ENCODE measurements at places on chromosomes 2 and 18.

GRCh38 chr2:235803028-235803427 is 309.2 kb downstream of the AGAP1 start:
- DNase-seq, result no peak

- DNase-seq, result no peak
Observed at GRCh38 chr2:230266638-230267037, 41.1 kb downstream of the SP140 start.

GRCh38 chr2:177051278-177051677 is 161.3 kb upstream of the HNRNPA3 start:
- no peak for DNase-seq

GRCh38 chr2:59706729-59707128 is 846.7 kb downstream of the BCL11A start:
- DNase-seq, result no peak

DNA sequence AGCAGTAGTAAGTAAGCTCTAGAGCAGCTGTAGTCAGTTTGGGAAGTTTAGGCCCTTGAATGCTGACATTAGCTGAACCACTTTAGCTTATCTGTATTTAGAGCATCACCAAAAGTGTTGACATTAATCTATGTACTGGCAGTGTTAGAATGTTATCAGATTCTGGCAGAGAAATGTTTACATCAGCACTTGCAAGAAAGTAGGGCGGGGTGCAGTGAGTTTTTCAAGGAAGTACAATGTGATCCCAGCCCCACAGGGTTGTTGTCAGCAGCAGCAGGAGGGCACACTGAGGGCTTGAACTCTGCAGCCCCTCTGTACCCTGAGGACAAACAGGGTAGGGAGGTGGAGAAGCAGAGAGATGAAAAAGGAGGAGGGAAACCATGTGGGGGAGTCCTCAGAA is 35.5 kb upstream of the RMP24 start:
- no peak for DNase-seq

- no peak for DNase-seq
Observed at GRCh38 chr2:177636672-177637071, 244.1 kb downstream of the AGPS start.

- DNase-seq, result no peak
Observed at GRCh38 chr2:8729939-8730338, 48.1 kb downstream of the ID2 start.

- DNase-seq, result no peak
Observed at GRCh38 chr2:210528716-210529115, 27.7 kb upstream of the CPS1 start.

GRCh38 chr2:190266314-190266713 is 53.3 kb downstream of the HIBCH start:
- DNase-seq, result no peak

DNA sequence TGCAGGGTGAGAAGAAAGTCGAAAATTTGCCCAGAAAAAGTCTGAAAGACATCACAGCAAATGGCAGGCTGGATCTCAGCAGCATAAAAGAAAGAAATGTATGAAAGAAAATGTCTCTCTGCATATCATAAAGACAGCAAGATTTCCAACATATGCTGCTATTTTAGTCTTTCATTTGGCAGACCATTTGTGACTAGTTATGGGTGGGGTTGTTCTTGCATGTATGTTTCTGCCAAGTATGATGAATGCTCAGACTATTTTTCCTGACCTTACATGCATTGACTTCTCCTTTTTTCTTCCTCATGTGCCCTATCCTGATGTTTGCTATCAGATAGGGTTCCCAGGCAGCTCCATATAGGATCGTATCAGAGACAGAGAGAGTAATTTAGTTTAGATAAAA is 58.5 kb upstream of the PARD3B start:
- no peak for DNase-seq

DNA sequence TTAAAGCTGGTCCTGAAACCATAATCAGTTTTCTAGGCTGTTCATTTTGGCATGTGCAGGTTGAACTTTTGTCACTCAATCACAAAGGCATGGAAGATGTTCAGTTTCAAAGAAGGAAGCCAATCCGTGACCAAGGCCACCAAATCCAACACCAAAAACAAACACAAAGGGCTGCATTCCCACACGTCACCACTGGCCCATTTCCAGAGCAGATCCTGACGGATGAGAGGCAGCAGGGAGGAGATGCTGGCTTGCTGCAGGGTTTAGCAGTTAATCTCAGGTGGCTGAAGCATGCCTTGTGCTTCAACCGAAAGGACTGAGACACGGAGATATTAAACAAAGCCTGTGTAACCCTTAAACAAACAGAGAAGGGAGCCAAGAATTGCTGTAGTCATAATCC is 191.9 kb upstream of the CTAGE1 start:
- DNase-seq, result no peak

DNA sequence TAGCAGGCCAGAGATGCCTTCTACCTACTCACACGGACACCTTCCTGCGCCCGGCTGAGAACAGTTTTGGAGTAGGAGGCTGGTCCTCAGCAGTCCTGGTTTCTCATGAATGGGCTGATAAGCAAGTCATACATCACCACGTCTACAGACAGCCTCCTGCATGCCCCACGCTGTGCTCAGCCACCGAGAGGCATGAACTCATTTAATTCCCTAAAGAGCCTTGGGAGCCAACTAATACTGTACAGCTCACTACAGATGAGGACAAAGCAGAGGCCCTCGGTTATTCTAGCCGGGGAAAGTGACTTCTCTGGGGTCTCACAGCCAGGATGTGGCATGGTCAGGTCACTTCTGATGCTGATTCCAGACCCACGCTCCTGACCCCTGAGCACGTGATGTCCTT is 105.6 kb downstream of the TSHZ1 start:
- no peak for DNase-seq

DNA sequence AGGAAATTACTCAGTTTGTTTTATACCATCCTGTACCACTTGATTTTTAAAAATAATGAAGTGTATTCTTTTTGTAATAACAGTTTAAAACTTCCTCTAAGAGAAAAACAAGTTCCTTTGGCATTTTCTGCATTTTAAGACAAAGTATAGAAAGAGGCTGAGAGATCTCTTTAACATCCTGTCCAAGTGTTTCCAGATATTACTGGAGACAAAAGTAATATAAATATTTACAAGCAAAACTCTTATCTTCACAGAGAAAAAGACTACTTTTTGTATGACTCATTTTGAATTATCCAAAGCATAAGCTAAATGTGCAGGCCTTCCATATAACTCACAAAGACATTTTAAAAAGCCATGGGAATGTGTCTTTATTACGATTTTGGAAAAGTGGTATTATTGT is 221.1 kb downstream of the RDH14 start:
- DNase-seq, result no peak

GRCh38 chr18:73973972-73974371 is 173.7 kb downstream of the FBXO15 start:
- no peak for DNase-seq

GRCh38 chr2:13543550-13543949 is 826.8 kb downstream of the TRIB2 start:
- DNase-seq, result no peak

DNA sequence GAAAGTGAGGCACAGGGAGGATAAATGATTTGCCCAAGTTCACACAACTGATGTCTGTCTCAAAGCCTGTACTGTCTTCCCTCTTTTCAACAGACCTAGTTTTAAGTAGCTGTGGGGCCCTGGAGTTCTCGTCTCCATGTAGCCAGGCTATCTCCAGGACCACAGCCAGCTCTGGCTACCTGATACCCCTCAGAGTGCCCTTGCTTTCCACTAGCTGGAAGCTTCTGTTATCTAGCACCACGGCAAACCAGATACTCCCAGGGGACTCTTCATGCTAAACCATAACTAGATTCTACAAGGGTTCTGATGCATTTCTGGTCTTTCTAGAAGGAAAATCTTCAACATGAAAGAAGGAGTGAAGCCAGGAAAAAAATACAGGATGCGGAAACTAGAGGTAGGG is 137.3 kb downstream of the GALNT14 start:
- no peak for DNase-seq

DNA sequence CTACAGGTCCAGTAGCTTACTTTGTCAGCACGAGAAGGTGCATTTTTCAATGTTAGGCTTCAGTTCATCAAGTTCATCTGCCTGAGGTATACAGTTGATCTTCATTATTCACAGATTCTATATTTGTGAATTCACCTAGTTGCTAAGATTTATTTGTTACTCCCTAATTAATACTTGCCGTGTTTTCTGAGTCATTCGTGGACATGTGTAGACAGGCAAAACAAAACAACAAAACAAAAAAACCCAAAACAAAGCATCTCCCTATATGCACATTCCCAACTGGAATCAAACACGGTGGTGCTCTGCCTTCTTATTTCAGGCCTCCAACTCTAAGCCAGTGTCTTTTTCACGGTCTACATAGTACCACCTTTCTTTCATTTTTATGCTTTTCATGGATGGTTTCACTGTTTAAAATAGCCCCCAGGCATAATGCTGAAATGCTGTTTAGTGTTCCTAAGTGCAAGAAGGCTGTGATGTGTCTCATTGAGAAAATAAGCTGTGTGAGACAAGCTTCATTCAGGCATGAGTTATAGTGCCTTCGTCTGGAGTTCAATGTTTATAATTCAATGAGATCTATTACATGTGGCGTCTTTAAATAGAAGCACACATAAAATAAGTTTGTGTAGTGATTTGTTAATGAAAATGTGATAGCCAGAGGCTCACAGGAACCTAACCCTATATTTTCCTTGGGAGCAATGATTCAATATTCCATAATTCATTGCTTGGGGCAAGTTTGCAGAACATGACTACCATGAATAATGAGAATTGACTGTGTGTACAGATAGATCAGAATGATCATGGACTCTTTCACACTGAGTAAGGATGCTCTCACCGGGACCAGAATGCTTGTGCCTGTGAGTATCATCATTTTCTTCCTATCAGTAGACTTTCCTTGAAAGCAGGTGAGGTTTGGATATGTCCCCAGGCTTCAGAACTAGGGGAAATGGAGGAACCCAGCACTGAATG is 24.6 kb downstream of the ITGB6 start:
- no peak for DNase-seq

DNA sequence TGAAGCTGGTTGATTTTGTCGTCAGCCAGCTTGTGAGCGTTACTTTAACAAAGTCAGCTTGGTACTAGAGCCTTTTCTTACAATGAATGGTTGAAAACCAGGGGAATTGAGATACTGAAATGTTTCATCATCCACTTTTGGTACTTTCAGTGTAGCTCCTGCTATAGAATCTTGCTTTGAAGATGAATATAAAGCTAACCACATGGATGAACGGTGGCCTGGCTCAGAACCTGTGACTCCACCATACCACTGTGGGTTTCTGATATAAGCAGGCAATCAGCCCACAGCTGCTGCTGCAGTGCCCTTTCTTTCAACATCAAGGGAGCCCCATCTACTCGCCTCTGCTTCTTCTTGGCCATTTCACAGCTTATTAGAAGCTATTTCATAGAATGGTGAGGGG is 53.2 kb upstream of the GPR45 start:
- DNase-seq, result no peak

GRCh38 chr2:62195421-62196277 is at the start of gene B3GNT2:
B3GNT2 (plus strand) TSS chr2:62196115; CDS start chr2:62222221, 26,106 bp downstream.
- DNase-seq, result peak; percentile 79

GRCh38 chr2:108266218-108266617 is 22.5 kb upstream of the SULT1C2 start:
- DNase-seq, result no peak

DNA sequence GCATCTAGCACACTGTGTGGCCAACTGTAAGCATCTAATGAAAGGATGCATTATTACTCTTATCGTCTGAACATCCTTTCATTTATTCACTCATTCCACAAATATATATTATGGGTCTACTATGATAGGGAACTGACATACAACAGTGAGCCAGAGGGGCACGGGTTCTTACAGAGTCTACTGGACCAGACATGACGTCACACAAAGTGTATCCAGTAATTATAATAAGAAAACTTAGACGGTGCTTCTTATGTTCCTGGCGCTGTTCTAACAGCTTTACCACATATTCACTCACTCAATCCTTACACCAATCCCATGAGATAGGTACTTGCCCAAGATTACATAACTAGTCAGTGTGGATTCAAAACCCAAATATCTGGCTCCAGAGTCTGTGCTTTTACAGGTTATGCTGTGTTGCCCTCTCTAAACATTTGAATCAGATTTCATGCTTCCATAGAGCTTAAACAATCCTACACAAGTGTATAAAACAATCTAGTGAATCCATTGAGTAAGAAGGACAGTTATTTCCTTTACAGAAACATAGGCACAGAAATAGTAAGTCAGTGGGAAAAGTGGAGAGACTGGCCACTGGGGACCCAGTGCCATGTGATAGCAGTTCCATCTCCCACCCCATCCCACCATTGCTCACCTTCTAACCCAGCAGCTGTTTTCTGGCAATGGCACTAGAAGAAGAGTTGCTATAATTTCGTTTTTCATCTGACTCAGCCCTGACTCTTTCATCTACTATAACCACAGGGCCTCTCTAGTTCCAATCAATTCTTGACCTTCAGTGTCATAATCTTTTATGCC is 24.2 kb upstream of the ARL5A start:
- no peak for DNase-seq

GRCh38 chr2:156538083-156538504 is 101.9 kb downstream of the GPD2 start:
- no peak for DNase-seq

Data from activated CD8-positive, alpha-beta memory T cell treated with anti-CD3 and anti-CD28 coated beads for 48 hours (primary cell).